CD4-positive, alpha-beta T cell treated with Interleukin-10 for 1 hour (primary cell): ENCODE measurements at places on chromosomes 16 and 17.

DNA sequence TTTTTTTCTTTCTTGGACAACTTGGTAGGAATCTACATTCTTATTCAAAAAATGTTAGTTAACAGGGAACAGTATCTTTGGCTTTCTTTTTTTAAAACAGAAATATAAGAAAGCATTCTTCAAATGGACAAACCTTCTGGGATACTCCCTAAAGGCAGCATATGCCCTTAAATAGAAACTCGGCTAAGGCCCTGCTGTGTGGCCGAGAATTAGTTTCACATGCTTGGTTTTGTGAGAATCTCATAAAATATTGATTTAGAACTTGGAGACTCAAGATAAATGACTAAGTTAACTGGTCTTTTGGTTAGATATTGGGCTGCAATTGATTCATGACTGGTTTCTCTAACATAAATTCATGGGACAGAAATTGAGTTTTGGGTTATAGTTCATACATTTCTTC, 359.9 kb upstream of the XYLT1 start:
- DNase-seq, result no peak

DNA sequence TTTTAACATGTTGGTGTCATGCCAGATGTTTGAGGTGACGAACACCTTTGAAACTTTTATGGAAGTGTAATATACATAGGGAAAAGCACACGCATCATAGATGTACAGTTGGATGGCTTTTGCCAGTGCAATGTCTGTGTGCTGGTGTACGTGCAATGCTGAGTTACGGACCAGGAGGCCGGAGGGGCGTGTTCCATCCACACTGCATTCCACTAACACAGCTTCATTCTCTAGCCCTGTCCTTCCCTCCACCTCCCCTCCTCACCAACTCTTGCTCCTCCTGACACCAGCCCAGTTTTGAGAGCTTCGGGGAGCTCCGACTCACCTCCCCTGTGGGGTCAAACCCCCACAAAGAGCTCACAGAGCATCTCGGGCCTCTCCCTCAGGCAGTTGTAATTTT, 358.8 kb downstream of the C16orf95 start:
- DNase-seq, result no peak

DNA sequence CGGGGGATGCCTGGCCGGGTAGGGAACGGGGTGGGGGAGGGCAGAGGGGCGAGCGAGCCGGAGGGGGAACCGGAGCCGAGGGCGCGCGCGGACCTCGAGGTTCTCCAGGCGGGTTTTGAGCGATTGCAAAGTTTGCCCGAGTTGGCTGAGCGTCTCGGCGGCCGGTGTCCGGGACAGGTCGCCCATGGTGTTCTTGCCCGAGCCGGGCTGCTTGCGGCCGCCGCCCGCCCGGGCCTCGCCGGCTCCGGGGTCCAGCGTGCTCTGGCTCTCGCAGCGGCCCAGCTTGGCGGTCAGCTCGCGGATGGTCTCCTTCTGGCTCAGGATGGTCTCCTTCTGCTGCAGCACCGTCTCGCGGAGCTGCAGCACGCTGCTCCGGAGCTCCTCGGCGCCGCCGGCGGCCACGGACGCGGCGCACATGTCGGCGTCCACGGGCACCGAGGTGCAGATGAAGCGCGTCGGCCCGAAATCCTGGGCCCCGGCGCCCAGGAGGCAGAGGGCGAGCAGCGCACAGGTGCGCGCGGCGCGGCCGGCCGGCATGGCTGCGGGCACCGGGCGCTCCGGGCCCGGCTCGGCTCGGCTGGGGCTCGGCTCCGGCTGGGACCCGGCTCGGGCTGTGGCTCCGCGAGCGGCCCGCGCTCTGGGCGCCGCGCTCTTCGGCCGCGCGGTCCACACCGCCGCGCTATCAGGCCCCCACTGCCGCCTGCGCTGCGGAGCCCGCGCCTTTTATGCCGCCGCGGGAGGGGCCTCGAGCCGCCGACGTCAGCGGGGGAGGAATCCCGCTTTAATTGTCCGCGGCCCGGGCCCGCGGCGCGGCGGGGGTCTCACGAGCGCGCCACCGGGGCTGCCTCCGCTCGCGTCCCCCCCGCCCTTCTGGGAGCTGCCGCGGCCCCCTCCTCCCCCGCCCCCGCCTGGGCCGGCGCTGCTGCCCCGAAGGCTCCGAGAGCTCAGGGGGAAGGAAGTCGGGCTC, at the start of gene NPTX1:
TSS of gene NPTX1 (minus strand) at position 698 of the 967 bp plus-strand sequence. CDS start at position 537, 161 bp downstream.
- DNase-seq, result no peak

- DNase-seq, result no peak
Measured at GRCh38 chr16:79661578-79661977, 61.0 kb upstream of the MAF start.

- DNase-seq, result no peak
Measured at GRCh38 chr17:32222621-32223020, 43.0 kb upstream of the RHBDL3 start.

GRCh38 chr17:51097708-51098446, 22.8 kb downstream of the SPAG9 start:
- no peak for DNase-seq

DNA sequence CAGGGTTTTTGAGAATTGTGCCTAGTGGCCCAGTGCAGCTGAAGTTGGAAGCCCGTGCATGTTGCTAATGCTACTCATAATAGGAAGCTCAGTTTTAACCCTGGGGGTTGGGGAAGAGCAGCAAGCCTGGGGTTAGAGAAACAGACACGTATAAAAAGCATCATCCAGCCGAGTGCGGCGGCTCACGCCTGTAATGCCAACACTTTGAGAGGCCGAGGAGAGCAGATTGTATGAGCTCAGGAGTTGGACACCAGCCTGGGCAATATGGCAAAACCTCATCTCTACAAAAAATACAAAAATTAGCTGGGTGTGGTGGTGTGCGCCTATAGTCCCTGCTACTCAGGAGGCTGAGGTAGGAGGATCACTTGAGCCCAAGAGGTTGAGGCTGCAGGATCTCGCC, 2.3 kb upstream of the CLUH start:
- no peak for DNase-seq

GRCh38 chr17:8703001-8703400, 41.6 kb downstream of the CCDC42 start:
- no peak for DNase-seq

DNA sequence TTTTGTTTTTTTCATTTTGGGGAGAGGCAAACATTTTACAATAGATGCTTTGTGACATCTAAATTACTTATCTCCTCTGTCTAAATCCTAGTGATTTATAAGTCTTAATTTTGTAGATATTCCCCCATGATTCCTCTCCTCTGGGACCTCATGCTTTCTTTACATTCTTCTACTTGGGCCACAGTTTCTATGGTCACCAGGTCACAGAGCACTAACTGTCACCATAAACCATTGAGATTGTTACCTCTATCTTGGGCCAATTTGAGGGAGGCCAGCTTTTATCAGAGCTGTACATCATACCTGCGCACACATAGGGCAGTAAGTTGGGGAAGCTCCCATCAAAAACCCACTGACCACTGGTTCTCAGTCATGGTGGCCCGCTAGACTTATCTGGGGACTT, 582.1 kb upstream of the SALL1 start:
- no peak for DNase-seq

DNA sequence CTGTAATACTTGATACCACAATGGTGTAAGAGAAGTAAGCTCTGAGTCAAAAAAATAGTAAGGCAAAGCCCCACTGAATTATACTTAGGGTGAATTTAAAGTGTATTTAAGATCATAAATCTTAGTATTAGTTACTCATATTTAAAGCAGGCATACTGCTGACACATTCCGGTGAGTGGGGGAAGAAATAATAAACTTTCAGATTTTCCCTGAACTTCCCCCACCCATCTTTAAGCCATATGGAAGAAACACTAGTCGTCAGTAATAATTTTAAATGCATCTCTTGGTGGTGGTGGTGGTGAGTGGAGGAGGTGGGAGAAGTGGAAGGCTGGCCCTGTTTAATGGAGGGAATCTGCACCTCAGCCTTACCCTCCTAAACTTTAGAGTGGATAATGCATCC, 20.5 kb downstream of the MPHOSPH6 start:
- no peak for DNase-seq

DNA sequence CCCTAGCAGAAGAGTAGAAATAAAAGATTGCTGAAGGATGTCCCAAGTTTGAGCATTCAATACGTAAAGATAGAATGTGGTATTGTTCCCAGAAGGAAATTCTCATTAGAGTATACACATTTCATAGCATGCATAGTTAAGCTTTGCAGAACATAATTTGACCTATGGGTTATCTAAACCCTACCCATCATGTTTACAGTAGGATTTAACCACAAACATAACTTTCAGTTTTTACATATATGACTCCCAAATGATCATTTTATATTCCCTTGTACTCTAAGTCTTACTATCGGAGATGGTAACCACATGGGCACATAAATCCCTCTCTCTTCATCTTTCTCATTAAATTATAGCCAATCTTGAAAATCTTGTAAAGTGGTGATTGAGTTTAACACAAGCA, 50.9 kb downstream of the SYNRG start:
- no peak for DNase-seq

DNA sequence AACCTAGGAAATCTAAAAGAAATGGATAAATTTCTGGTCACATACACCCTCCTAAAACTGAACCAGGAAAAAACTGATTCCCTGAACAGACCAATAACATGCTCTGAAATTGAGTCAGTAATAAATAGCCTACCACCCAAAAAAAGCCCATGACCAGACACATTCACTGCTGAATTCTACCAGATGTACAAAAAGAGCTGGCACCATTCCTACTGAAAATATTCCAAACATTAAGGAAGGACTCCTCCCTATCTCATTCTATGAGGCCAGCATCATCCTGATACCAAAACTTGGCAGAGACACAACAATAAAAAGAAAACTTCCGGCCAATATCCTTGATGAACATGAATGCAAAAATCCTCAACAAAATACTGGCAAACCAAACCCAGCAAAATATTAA, 52.9 kb downstream of the TTC19 start:
- DNase-seq, result no peak

DNA sequence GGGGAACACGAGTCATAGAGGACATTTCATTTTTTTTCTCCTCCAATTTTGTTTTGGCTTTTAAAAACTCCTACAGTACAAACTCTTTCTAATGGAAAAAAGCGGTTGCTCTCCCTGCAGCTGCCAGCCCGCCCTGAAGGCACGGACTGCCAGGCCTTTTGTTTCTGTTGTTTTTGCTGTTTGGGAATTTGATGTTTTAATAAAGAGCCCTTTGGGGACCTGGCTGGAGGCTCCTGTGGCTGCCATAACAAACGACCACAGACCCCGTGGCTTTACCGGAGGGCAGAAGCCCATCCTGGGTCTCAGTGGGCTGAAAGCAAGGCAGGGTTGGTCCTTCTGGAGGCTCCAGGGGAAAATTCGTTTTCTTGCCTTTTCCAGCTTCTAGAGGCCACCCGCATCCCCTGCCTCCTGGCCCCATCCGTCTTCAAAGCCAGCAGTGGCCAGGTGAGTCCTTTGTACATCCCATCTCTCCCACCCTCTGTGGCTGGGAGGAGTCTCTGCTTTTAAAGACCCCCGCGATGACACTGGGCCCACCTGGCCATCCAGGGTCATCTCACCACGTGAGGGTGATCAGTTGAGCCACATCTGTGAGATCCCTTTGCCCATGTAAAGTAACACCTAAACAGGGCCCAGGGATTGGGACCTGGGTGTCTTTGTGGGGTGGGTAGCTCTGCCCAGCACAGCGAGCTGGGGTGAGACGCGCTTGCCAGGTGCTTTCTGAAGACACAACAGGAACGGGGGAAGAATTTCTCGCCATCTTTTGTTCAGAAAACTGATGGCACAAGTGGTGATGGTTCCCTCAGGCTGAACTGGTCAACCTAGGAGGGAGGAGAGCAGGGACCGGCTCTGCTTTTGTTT, 113.9 kb downstream of the BANP start:
- no peak for DNase-seq

DNA sequence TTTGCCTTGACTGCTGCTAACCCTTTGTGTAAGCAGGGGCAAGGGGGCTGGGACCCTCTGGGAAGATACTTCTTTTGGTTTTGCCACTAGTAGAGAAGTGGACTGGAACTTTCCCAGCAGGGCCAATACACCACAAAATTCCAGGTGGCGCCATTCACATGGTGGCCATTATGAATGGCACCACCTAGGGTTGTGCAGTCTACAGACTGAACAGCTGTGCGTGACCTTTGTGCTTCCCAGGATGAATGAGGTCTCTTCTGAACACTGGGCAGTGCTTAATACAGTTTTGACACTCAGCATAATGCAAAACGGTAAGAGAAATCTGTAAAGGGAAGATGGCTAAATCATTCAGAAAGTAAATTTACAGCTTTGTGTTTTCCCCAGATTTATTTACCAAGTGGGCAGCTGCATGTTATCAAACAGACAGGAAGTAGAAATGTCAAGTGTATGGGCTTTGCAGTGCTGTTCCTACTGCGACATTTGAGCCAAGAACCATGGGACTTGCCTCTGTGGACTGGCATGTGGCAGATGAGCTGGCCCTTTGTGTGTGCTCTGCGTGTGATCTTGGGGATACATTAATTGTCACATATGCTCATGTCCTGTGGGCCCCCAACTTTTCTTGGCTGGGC, 9.2 kb downstream of the SYT17 start:
- no peak for DNase-seq

GRCh38 chr17:17748604-17749003, 67.3 kb downstream of the RAI1 start:
- DNase-seq, result no peak

- no peak for DNase-seq
Measured at GRCh38 chr16:86387468-86388440, 122.6 kb upstream of the FOXF1 start.

DNA sequence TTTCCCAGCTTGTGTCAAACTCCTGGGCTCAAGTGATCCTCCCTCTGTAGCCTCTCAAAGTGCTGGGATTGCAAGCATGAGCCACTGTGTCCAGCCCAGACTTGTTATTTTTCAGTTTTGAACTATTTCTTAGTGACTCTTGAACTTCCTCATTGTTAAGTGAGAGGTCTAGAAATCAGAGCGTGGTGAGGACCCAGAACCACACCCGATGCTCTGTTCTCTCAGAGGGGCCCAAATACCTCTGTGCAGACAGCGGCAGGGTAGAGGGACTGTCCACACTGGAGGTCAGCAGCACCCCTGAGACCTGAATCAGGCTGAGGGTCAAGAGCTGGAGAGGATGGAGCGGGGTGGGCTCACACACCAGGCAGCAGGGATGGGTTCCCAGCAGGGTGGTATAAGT, 47.7 kb upstream of the MEAK7 start:
- no peak for DNase-seq

DNA sequence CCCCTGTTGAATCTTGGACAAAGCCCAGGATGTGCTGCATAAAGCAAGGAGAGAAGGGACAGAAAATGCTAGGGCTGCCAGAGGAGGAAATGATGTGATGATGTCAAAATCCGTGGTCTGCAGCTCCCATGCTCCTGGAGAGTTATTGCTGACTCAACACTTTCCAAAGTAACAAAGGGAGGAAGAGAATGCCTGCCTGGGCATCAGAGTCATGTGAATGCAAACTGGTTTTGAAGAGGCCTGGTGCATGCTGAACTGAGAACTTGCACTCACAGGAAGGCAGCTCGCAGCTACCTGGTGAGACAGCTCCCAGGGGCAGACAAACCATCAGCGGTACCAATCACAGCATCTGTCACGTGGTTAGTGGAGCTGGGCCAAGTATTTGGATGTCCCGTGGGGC, 2.8 kb downstream of the MARVELD3 start:
- DNase-seq, result no peak
